Progenitor cell of endocrine pancreas (in vitro differentiated cells): ENCODE measurements at places on chromosomes 12 and 14.

GRCh38 chr12:12612358-12612757, 682 bp downstream of the CREBL2 start:
- DNase-seq = no peak

- no peak for DNase-seq
Measured at GRCh38 chr14:77158175-77158881, 16.7 kb upstream of the ZDHHC22 start.

DNA sequence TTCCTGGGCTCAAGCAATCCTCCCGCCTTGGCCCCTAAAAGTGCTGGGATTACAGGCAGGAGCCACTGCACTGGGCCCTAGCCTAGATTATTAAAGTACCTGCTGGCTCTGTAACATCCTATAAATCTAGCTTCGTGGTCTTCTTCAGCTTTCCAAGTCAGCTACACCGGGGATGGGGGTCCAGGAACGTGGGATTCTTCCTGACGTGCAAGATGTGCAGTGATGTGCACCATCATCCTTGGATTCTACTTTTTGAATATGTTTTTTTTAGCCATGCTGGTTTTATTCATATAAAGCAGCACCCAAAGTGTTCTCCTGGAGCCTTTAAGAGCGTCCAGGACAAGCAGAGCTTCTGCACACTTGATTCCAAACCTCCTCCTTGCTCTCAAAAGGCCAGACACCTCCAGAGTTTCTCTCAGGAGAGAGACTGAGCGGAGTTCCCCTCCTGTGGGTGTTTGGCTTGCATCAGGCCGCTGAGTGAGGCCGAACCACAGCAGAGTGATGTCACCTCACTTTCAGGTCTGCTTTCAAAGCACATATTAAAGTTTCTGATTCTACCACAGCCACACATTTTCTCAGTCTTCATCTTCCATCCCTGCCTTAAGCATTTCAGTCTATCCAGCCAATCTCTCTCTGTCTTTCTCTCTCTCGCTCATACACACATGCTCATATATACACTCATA, 33.4 kb downstream of the VCPKMT start:
- DNase-seq = no peak

GRCh38 chr12:57551637-57552305, 1.9 kb downstream of the KIF5A start:
- no peak for DNase-seq

GRCh38 chr12:124010687-124011086, 37.7 kb downstream of the ZNF664 start:
- no peak for DNase-seq

- no peak for DNase-seq
Measured at GRCh38 chr12:19550626-19551025, 111.3 kb downstream of the AEBP2 start.

GRCh38 chr14:57692671-57693070, 173.2 kb downstream of the SLC35F4 start:
- no peak for DNase-seq

GRCh38 chr12:53193040-53193439, 12.3 kb upstream of the CSAD start:
- no peak for DNase-seq

DNA sequence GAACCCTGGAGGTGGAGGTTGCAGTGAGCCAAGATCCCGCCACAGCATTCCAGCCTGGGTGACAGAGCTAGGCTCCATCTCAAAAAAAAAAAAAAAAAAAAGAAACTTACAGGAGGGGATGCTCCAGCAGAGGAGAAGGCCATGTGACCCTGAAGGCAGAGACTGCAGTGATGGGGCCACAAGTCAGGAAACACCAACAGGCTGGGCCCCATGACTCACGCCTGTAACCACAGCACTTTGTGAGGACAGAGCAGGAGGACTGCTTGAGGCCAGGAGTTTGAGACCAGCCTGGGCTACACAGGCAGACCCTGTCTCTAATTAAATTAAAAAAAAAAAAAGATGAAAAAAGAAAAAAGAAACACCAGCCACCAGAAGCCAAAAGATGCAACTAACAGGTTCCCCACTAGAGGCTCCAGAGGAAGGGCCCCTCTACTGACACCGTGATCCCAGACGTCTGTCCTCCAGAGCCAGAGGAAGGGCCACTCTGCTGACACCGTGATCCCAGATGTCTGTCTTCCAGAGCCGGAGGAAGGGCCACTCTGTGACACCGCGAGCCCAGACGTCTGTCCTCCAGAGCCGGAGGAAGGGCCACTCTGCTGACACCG, 9.1 kb upstream of the GLT1D1 start:
- no peak for DNase-seq

DNA sequence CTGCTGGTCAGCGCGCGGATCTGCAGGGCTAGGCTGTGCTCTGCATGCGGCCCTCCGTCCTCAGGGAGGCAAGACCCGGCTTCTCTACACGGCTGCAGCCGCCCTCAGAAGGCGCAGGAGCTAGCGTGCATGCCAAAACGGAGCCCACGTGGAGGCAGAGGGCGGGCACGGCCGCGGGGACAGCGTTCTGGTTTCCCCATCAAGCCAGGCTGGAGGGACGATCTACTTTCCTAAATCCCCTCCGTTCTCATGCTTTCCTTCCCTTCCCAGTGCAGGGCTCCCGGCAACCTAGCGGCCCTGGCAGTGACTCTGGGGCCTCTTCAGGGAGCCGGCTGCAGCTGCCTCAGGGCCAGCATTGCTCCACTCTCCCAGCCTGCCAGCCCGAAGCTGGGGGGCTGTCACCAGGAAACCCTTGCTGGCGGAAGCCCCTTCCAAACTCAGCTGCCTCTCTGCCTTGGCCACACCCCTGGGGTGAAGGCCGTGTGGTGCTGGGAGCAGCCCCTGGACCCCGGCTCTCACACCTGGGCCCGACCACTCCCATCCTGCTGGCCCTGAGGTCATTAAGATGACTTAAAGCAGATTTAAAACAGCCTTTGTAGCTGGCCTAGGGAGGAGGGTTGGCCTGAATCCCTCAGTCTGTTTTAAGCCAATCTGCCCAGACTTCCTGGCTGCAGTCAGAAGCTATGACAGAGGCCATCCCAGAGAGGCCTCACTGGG, 9.2 kb upstream of the GOLGA3 start:
- DNase-seq = no peak

DNA sequence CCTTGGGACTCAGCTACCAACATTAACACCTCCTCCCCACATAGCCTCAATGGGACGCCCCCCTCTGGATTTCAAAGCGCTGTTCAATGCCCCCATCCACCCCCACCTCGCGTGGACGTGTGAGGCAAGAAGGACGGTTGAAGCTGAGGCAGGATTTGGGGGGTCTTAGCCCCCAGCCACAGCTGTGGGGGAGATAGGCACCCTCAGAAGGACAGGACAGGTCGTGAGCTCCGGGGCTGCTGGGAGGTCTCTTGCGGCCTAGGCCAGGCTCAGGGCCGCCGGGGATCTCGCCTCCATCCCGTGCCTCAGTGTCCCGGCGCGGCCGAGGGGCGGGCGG, 8.3 kb upstream of the SP7 start:
- DNase-seq = no peak
